Activated CD8-positive, alpha-beta memory T cell treated with anti-CD3 and anti-CD28 coated beads for 48 hours (primary cell): ENCODE measurements at places on chromosomes 7 and 10.

- no peak for DNase-seq
Measured at GRCh38 chr7:101671371-101672356, 42.6 kb upstream of the MYL10 start.

GRCh38 chr7:23232966-23233365 is 13.6 kb upstream of the GPNMB start:
- DNase-seq = no peak

DNA sequence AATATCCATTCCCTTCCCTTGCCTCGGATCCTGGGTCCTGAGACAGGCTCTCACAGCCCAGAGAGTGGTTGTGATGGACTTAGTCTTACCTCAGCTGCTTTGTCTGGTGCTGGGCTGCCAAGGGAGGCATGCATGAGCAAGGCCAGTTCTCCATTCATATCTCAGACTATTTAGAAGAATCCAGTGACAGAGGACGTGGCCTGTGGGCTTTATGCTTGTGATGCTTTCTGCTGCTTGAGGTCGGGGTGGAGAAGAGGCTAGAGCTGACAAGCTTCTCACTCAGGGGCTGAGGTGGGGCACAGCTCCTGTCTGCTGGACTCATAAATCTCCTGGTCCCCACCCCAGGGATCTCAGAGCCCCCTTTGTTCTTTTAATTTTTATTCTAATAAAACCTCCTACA is 66.8 kb downstream of the DNAJC12 start:
- no peak for DNase-seq

- DNase-seq = no peak
Measured at GRCh38 chr10:6493521-6494441, 86.3 kb downstream of the PRKCQ start.
